ENCODE measurements at places on chromosomes 7 and 10.

GRCh38 chr7:57404967-57405421 lies 45.0 kb upstream of the ZNF716 start:
- DNase-seq: no peak

- DNase-seq: no peak
These were observed 661.2 kb downstream of the AUTS2 start for GRCh38 chr7:70259502-70259901.

GRCh38 chr10:103765981-103766380 lies 89.4 kb downstream of the SH3PXD2A start:
- no peak for DNase-seq

- no peak for DNase-seq
These were observed 138.7 kb downstream of the BTAF1 start for GRCh38 chr10:92062273-92062672.

Measured in posterior cingulate gyrus (tissue), 11 donors.